ENCODE measurements at places on chromosomes 5 and 9. TPM values are rescaled to one million over a fixed set of nuclear protein-coding genes. Genes with fewer than 3 reads are reported as not detected.
A peak's percentile ranks its signal among the peaks of the same experiment; 100 is the strongest.

GRCh38 chr9:98563212-98563907, 145.4 kb downstream of the GABBR2 start:
- no peaks in the 10 kb centered on the region for H3K36me3 ChIP-seq
- H3K27ac ChIP-seq, result no peak overlapping the region
- no peak overlapping the region for H3K4me3 ChIP-seq
- DNase-seq, result no peak
- no peaks in the 10 kb centered on the region for H3K27me3 ChIP-seq

- H3K36me3 ChIP-seq, result no peaks in the 10 kb centered on the region
- H3K27me3 ChIP-seq, result no peaks in the 10 kb centered on the region
- H3K4me1 ChIP-seq, result no peaks in the 10 kb centered on the region
- DNase-seq, result no peak
- H3K4me3 ChIP-seq, result no peak overlapping the region
- no peak overlapping the region for H3K27ac ChIP-seq
Observed at GRCh38 chr9:70229579-70229978, 29.2 kb upstream of the SMC5 start.

- H3K27ac ChIP-seq, result no peak overlapping the region
- H3K4me3 ChIP-seq, result no peak overlapping the region
- DNase-seq, result peak; percentile 60
- no peaks in the 10 kb centered on the region for H3K4me1 ChIP-seq
Observed at GRCh38 chr9:129178568-129179382, 714 bp upstream of the IER5L start.

DNA sequence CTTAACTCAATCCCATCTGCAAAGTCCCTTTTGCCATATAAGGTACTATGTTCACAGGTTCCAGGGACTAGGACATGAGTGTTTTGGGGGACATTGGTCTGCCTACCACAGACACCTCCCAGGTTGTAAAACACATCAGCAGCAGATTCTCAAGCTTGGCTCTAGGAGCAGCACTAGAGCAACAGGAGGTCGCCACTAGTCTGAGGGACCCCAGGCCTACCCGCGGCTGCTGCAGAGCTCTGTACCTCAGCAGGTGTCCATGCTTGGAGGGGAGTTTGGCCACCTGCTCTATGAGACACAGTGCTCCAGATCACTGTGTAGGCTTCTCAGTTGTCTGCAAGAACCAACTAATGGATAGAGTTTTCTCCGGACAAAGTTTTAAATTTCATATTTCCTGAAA, 262.2 kb upstream of the ARRDC3 start:
- DNase-seq, result no peak
- no peaks in the 10 kb centered on the region for H3K36me3 ChIP-seq
- H3K27me3 ChIP-seq, result no peaks in the 10 kb centered on the region
- H3K4me3 ChIP-seq, result no peak overlapping the region
- no peak overlapping the region for H3K27ac ChIP-seq
- no peaks in the 10 kb centered on the region for H3K4me1 ChIP-seq

DNA sequence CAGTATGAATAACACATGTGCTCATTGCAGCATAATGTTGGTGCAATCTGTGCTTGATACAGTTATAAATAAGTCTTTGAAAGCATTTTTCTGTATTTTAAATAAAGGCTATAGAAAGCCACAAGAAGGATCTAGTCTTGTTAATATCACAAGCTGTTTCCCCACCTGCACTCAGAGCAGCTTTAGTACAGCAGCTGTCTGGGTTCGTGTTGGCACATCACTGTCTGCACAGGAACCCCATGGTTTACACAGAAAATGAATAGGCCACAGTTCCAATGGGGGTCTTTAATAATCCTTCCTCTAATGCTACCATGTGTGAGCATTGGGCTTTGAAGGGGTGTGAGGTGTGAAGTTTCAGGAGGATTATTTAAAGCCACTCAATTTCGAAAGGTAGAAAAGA, 2269.7 kb downstream of the MAT2B start:
- H3K27ac ChIP-seq, result no peak overlapping the region
- H3K27me3 ChIP-seq, result no peaks in the 10 kb centered on the region
- H3K4me1 ChIP-seq, result no peaks in the 10 kb centered on the region
- no peak for DNase-seq
- H3K4me3 ChIP-seq, result no peak overlapping the region
- H3K36me3 ChIP-seq, result no peaks in the 10 kb centered on the region

DNA sequence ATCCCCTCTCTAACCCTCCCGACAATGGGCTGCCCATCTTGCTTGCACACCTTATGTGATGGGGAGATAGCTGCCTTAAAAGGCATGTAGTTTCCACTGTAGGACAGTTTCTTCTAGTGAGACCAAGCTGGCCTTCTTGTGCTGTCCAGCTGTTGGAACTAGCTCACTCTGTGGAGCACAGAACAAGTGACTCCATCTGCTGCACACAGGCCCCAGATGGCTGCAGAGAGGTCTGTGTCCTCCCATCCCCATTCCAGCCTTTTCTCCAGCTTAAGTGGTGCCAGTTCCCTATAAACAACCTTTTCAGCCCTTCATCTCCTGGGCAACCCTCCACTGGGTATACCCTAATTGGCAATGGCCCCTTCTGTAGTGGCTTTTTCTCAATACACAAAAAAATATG, 18.7 kb upstream of the PSD2 start:
- H3K27me3 ChIP-seq, result no peaks in the 10 kb centered on the region
- H3K4me1 ChIP-seq, result no peaks in the 10 kb centered on the region
- DNase-seq, result no peak
- H3K4me3 ChIP-seq, result no peak overlapping the region

CDO1 gene
- total RNA-seq, result 27.7 TPM

DNA sequence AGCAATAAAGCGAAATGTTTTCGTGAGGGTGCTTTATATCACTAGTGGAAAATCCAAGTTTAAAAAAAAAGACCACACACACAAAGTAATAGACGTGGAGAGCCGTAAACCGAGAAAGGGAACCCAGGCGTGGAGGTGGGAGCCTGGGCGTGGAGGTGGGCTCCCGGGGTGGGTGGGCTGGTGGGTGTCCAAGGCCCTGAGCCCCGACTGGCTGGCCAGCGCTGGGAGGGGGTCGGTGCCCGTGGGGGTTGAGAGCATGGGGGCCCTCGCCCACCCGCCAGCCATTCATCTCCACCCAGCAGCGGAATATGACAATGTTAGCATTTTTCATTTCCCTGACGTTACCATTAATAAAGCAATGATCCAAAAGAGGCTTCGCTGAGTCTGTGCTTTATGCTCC, 135.0 kb downstream of the MVB12B start:
- no peak overlapping the region for H3K4me3 ChIP-seq
- no peaks in the 10 kb centered on the region for H3K36me3 ChIP-seq
- no peaks in the 10 kb centered on the region for H3K27me3 ChIP-seq
- H3K4me1 ChIP-seq, result no peaks in the 10 kb centered on the region
- no peak overlapping the region for H3K27ac ChIP-seq

- peak; percentile 62 for DNase-seq
- H3K4me3 ChIP-seq, result peak overlapping the region; percentile 99
- H3K4me1 ChIP-seq, result peaks cover 6% of the 10 kb centered on the region
- H3K27ac ChIP-seq, result no peak overlapping the region
- no peaks in the 10 kb centered on the region for H3K36me3 ChIP-seq
Observed at GRCh38 chr9:91421128-91421765, 2.4 kb downstream of the NFIL3 start.

DNA sequence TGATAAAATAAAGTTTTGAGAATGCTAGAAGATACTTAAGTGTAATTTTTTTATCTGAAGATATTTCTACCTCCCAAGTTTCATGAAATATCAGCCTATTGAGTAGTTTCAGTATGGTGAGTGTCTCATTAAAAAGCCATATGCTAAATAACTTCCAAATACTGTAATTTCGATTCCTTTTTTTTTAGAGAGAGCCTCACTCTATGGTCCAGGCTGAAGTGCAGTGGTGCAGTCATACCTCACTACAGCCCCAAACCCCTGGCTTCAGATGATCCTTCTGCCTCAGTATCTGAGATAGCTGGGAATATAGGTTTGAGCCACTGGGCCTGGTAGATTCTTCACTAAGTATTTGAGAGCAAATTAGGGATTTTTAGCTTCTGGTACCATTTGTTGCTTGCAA, 24.5 kb downstream of the CDC42SE2 start:
- H3K27ac ChIP-seq, result no peak overlapping the region
- no peaks in the 10 kb centered on the region for H3K36me3 ChIP-seq
- DNase-seq, result no peak

All from aorta (tissue), 5 donors.